ENCODE measurements at places on chromosomes 6 and 20.

GRCh38 chr6:63186970-63187369 lies 24.3 kb upstream of the FKBP1C start:
- no peak for DNase-seq

DNA sequence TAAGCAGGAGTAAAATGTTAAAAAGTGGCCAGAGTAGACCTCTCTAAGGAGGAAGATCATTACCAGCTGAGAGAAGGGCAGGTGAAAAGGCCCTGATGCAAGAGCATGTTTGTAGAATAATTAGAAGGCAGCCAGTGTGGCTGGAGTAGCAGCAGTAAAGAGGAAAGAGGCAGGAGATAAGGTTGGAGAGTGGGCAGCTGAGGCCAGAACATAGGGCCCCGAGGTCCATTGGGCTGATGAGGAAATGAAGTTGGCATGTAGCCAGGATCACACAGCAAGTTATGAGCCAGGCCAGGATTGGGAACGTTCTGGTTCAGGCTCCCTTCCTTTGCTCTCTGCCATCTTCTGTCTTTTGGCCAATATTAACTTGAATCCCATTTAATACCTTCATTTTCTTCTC lies 51.6 kb downstream of the RALY start:
- no peak for DNase-seq

GRCh38 chr6:133288662-133289061 lies 47.5 kb downstream of the EYA4 start:
- DNase-seq = no peak

- DNase-seq = no peak
Observed at GRCh38 chr6:137084090-137084489, 39.3 kb upstream of the IL20RA start.

GRCh38 chr6:26328265-26328844 lies 36.6 kb upstream of the BTN3A2 start:
- DNase-seq = no peak

DNA sequence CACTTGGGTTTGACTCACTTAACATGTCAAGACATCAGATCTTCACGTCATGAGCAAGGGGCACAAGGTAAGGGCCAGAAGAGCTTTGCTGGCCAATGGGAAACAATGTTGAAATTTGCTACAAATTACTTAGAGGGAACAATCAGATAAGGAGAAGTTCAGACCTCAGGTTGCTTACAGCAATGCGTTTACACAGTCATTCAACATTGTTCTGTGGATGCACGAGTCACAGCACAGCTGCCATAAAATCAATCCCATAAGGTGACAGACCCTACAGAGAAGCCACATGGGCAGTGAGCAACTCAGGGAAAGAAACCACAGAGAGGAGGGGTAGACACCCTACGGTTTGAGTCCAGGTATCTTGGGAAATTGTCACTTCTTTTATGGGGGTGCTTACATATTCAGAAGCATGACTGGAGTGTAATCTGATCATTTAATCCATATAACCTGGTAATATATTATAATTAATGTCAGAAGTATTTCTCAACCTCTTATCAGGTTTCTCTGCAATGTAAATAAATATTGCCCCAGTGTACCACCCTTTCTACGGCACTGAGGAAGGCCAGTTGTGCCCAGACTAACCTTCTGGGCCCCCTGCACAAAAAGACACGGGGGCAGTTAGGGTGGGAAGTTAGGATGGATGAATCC lies 2.3 kb upstream of the SLC22A2 start:
- DNase-seq = no peak

DNA sequence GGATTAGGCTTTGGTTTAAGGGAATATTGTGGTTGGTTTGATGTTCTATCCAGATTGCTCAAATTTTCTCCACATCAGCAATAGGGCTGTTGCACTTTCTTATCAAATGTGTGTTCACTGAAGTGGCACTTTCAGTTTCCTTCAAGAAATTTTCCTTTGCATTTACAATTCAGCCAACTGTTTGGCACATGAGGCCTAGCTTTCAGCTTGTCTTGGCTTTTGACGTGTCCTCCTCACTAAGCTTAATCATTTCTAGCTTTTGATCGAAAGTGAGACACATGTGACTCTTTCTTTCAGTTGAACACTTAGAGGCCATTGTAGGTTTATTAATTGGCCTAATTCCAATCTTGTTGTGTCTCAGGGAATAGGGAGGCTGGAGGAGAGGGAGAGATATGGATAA lies 104.8 kb downstream of the FLRT3 start:
- no peak for DNase-seq

DNA sequence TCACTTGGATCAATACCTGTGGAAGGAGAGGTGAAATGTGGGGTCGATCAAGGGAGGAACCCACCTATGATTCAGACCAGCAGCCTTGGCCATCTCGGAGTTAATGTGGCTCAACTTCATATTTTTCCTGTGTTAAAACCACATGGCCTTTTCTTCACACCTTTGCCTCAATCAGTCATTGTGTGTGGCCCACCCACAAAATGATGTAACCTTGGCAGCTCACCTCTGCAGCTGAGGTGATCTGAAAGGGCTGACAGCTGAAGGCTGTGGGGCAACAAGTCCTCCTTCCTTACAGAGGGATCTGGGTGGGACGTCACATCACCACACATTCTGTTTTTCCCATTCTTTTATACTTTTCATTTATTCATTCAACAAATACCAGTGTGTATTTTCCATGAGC lies 357.1 kb upstream of the HSF2 start:
- DNase-seq = no peak

DNA sequence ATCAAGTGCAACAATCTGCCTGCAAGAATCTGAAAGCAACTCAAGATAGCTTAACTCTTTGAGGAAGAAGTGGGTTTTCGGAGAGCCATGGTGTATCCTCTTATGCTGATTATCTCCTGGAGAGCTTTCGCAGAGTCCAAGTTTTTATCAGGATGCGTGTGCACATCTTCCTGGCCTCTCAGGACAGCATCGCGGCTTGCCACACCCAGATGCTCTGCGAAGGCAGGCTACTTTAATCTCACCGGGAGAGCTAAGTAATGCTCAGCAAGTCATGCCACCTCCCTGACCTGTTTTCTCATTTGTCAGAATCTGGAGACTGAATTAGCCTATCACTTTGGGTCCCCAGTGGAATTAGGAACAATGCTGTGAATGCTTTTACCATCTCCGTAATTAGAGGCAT lies 52.9 kb downstream of the TTI1 start:
- no peak for DNase-seq

DNA sequence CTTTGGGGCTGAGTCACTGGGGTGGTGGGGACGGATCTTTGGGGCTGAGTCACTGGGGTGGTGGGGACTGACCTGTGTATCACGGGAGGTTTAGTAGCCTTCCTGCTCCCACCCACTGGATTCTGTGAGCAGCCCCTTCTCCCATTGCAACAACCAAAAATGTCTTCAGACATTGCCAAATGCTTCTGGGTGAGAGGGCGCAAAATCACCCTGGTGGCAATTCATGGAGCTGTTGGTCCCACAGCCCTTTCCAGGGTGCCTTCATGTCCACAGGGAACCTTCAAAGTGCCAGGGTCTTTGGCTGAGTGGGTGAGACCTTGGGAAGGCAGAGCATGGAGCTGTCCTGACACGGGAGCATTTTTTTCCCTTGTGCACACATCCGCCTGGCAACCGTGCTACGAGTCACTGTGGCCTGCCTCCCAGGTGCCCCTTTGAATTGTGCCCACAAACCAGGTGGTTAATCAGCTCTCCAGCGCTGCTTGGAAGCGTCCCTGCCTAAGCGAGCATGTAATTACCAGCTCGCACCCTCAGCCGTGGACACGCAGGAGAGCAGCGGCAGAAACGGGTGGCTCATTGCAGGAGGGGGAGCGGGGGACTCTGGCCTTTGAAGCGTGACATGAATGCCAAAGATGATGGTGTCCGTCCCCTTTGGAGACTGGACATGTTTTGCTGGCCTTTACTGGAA lies 27.4 kb upstream of the APCDD1L start:
- DNase-seq = no peak

- no peak for DNase-seq
Observed at GRCh38 chr20:53918020-53918311, 152.4 kb downstream of the BCAS1 start.

GRCh38 chr6:119717942-119718341 lies 368.4 kb upstream of the MAN1A1 start:
- DNase-seq = no peak

GRCh38 chr6:21133901-21134300 lies 459.6 kb upstream of the SOX4 start:
- DNase-seq = no peak

GRCh38 chr6:2242311-2242710 lies 3.1 kb downstream of the GMDS start:
- no peak for DNase-seq

DNA sequence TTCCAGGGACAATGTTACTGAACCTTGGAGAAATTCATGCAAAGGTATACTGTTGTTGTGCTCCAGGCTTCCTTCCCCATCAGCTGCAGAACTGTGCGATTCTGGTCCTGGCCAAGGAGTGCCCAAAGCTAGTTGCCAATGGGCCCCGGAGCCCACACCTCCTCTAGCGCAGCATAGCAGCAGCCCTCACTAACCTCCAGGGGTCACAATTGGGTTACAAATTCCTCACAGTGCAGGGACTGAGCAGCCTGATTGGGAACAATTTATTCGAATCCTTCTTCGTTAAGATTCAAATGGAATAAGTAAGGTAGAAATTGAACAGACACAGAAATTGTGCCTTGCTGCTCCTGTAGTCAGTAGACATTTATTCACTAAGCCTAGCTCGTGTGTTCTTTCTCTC lies 284.9 kb downstream of the PRKN start:
- DNase-seq = no peak

DNA sequence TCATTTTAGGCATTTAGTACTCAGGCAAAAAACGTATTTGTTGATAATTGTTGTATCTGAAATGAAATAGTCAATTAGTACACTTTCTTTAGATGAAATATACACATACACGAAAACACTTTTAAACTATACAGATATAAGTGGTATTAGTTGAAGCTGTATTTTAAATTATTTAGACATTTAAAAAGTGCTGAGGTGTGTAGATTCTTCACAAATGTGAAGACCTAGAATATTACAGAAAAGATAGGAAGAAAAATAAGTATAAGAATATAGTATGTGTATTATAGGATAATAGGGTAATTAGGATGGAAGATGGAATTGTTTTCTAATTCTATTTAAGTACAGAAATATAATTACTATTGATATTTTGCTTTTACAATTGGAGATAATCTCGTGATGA lies 4.6 kb downstream of the ZFAND3 start:
- no peak for DNase-seq

DNA sequence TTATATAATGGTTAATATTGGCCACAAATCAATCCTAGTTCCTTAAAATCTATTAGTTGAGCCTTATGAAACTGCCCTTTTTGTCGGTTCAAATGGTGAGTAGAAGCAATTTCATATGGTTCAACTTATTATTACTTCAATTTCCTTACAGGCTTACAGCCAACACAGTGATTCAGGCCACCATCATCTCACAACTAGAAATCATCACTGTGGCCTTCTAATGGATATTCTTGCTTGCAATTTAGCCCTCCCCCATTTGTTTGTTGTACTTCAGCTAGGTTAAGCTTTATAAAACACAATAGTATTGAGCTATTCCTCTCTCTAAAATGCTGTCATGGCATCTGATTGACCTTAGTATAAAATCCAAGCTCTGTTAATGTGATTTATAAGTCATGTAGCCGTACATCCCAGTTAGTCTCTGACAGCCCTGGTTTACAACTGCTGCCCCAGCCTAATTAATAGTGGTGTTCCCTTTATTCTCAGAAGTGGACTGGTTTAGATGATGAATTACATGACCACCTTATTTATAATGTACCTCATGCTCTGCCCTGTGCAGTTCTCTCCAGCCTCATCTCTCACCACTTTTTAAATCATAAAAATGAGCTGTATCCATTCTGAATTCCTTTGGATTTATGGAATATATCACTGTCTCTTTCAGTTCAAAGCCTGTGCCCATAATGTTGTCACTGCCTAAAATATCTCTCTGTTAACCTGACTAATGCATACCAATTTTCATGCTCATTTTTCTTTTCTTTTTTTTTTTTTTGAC lies 36.7 kb downstream of the LAMA2 start:
- no peak for DNase-seq

DNA sequence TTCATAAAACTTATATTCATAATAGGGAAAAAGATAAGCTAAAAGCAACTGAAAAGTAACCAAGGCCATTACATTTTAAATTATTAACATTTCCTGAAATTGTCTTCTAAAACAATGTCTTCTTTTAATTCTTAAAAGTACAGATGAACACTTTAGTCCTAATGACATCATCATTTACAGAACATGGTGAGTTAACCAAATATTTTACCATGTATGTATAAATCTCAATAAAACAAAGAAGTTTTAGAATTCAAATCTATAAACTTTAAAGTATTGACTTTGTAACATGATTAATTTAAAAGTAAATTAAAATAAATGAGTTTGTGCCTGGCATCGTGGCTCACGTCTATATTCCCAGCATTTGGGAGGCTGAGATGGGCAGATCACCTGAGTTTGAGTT lies 125.9 kb upstream of the PRSS16 start:
- DNase-seq = no peak

DNA sequence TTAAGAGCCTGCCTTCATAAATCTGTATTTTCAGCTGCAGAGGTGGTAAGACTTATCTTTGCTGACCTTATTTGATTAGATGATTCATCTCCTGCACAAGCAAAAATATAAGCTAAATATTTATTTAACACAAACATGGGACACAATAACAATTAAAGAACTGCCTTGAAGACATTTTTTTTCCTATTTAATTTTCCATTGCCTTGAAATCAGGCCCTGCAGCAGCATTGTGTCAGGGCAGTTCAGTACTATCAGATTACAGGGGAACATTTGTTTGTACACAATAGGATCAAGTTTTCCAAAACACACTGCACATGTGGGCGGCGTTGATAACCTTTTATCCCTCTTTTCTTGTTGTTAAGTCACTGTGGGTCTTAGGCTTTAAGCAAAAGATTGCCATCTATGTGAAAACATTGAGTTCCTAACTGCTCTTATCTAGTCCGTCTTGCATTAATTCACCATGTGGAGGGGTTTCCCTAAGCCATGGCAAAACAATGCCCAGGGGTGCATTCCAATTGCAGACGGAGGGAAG lies 7.4 kb downstream of the ADGRF5 start:
- DNase-seq = no peak

- DNase-seq = no peak
Observed at GRCh38 chr6:15510536-15511247, 152.1 kb downstream of the DTNBP1 start.

- DNase-seq = no peak
Observed at GRCh38 chr6:113381959-113382358, 475.2 kb upstream of the MARCKS start.

GRCh38 chr20:10985536-10985935 lies 311.7 kb upstream of the JAG1 start:
- DNase-seq = no peak

- DNase-seq = peak; percentile 68
Observed at GRCh38 chr20:58890518-58891085, 38.1 kb downstream of the GNAS start.

GRCh38 chr20:44460795-44461141 lies 14.9 kb upstream of the TTPAL start:
- no peak for DNase-seq

DNA sequence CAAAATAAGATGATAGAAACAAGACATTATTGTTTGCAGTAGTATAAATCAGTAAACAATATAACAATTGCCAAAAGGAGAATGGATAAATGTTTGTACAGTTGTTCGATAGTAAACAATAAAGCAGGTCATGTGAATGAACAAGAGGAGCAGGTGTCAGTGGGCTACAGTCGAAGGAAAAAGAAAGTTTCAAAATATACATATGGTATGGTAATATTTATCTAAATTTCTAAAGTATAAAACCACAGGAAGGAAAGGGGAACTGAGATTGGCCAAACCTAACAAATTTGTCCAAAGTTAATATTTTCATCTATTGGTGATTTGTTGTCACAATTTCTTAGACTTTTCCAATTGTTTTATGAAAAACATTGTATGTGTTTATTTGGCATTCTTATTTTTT lies 110.9 kb downstream of the SH3BGRL2 start:
- DNase-seq = no peak

- peak; percentile 57 for DNase-seq
Observed at GRCh38 chr6:44593539-44593944, 206.0 kb downstream of the CDC5L start.

All from stimulated activated CD4-positive, alpha-beta T cell treated with anti-CD3 and anti-CD28 coated beads, Interleukin-12 subunit alpha, Interleukin-12 subunit beta, amount 100 ng/mL, for 4 hours (primary cell).